Fibroblast of skin of left quadriceps (primary cell): ENCODE measurements at places on chromosomes 6 and 20.

DNA sequence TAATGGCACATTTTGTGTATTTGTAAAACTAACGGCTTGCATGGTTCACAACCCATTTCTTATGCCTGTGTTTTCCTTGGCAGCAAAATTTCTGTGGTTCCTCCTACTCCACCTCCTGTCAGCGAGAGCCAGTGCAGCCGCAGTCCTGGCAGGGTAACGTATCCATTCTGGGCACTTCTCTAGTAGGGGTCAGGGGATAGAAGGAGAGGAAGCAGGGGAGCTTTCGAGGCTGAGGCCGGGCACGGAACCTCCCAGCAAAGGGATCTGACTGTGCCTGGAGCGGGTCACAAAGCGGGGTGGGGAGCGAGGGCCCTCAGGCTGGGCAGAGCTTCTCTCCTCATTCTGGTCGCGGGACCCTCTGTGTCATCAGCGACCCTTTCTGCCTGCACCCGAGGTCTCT is 58.4 kb downstream of the SYTL3 start:
- DNase-seq: no peak

DNA sequence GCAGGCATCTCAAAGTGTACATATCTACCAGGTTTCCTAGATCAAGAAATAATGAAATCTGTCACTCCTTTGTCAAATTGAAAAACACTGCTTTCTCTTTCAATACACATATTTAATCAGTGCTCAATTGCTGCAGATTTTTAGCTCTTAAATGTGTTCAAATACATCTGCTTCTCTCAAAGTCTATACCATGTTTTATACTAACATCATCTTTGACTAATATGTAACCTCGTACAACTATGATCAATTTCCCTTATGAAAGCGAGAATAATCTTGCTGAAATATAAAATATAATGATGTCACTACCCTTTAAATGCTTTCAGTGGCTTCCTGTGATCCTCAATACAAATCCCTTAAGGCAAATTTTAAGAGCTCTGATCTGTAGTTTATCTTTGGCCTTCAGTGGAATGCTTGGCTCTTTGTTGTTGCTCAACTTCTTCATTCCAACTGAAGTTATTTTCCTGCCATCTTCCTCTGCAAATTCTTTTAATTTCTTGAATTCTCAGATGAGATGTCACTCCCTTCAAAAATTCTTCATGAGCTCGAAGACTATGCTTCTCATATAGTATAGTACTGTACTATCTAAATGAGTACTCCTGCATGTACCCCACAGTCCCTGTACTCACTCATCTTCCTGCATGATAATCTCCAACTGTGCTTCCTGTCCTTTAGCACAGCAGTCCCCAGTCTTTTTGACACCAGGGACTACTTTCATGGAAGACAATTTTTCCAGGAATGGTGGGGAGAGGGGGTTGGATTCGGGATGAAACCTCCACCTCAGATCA is 545.1 kb upstream of the GJE1 start:
- DNase-seq: peak; percentile 67

- no peak for DNase-seq
Measured at GRCh38 chr20:13401596-13401995, 180.5 kb downstream of the ISM1 start.

GRCh38 chr6:134098276-134098675 is 45.9 kb upstream of the SLC2A12 start:
- DNase-seq: no peak

- no peak for DNase-seq
Measured at GRCh38 chr6:68640491-68640835, 5.4 kb downstream of the ADGRB3 start.

DNA sequence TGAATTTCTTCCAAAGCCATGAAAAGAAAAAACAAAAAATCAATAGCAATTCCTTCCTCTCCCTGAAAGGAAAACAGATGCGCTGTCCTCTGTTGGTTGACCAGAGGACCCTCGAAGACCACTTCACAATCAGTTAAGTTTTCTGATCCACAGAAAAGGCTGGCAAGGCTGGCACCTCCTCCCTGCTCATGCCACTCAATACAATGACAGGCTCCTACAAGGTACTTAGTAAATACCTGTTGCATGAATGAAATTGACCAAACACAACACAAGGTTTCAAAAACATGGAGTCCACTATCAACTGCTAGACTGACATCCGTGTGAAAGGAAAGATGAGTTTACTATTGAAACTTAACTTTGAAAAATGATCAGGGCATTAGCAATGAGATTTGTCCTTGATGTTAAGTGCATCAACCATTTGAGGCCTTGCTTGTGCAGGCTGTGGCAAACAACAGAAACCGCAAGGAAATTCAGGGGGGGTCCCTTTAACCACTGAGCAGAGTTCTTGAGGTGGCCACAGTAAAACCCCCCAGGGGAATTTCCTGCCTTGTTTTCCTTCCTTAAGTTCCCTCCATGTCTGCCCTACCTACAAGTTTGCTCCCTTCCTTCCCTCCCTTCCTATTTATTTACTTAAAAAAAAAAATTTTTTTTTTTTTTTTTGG is 27.9 kb upstream of the RTF2 start:
- DNase-seq: no peak

DNA sequence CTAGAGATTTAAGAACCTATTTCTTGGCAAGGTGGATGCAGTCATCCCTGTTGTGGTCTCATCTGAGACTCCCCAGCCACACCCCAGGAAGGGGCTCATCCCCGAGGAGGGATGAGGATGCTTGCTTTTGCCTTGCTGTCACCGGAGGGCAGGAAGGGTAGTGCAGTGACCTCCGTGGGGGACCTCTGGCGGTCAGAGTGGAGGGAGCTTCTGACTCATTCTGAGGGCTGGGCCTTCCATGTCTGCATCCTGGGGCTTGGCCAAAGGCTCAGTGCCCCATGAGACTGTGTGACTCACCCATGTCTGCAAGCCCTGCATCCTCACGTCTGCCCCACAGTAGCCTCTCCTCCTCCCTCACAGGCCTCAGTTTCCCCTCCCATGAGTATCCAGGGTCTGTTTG is 38.7 kb downstream of the UQCC2 start:
- peak; percentile 76 for DNase-seq

DNA sequence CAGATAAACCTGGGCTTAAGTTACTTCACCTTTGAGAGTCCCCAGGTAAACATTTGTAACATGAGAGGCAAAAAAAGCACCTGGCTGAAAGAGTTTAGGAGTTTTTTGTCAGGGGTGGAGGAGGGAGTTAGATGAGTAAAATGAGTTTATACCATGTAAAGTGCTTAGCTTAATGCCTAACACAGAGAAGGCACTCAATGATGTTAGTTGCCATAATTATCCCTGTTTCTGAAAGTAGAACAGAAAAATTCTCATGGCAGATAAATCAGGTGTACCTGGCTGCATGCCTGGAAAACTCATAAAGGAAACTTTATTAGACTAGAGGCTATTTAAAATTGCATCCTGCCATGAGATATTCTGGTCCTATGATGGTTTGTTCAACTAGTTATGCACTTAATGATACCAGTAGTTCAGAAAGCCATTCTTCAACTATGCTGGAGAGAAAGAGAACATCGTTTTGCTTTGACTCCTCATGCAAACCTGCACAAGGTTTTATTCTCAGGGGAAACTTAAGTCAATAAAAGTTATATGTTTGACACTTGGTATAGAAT is 40.4 kb downstream of the FBXO5 start:
- DNase-seq: no peak

DNA sequence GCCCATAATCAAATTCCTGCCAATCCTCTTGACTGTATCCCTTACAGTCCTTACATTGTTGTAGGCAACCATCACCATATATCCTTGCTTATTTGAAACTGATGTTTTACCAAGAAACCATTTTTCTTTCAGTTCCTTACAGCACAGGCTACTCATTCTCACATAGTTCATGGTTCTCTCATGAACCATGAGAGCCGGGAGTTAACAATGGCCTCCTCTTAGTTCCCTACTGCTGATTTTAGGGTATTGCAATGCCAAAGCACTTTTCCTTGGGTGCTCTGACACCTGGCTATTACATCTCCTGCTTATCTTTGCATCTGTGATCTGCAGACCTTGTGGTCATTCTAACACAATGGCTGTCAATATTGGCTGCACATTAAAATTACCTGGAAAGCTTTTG is 133.4 kb downstream of the MYB start:
- no peak for DNase-seq

- no peak for DNase-seq
Measured at GRCh38 chr6:139693735-139694134, 319.3 kb upstream of the CITED2 start.

DNA sequence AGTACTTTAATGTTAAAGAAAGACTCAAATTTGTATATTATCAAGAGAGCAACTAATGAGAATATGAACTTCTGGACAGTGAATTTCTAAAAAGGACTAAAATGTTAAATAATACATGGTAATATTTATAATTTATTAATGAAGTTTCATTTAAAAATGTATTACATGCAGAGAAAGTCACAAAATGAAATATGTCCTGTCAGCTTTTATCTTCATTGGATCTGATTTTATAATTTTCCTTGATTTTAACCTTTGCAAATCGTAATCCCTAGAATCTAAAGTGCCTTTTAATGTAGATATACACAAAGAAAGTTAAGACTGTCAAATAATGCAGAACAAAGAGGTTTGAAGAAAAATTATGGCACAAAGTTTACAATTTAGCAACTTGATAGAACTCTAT is 16.4 kb downstream of the ANKEF1 start:
- DNase-seq: no peak

- peak; percentile 12 for DNase-seq
Measured at GRCh38 chr6:168828800-168829199, 387.8 kb downstream of the SMOC2 start.

GRCh38 chr20:45964006-45964400 is 8.0 kb downstream of the ZNF335 start:
- no peak for DNase-seq

- DNase-seq: no peak
Measured at GRCh38 chr20:4563031-4563430, 158.7 kb upstream of the PRND start.

DNA sequence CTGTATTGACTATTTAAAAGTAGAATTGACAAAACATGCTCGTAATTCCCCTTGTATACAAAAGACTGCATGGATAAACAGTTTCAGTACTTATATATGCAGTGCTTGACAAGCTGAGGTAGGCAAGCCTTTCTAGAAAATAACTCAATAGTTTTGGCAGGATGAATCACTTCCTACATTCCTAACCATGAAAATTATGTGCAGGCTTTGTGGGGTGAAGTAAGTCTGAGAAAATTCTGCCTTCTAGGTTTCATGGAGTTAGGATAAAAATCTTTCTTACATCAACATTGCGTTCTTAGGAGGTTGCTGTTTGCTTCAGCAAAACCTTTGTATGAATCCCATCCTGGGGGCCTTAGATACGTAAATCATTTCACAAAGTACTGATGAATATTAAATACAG is 801.4 kb upstream of the EYS start:
- peak; percentile 56 for DNase-seq

DNA sequence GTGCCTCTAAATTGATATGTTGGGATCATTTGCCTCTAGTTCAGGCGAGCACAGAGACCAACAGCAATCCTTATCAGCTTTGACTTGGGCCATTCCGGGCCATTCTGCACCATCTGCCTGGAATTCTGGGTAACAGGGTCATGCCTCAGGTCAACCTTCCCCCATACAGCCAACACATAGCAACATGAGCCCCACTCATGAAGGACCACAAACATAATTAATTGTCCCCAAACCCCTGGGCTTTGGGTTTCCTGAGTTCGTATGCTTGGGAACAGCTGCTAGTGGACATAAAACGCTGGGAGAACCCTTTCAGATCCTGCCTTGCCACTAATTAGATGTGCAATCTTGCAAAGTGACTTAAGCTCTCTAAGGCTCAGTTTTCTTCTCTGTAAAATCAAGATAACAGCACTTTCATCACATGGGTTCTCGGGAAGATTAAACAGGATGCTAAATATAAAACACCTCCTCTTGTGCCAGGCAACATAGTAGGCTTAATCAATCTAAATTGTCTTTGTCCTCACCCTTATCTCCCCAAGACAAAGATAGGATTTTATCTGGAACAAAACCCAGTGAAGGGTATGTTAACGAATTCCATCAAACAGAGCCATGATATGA is 426.5 kb downstream of the CD83 start:
- DNase-seq: no peak

- no peak for DNase-seq
Measured at GRCh38 chr20:52524861-52525260, 333.3 kb upstream of the ZFP64 start.

DNA sequence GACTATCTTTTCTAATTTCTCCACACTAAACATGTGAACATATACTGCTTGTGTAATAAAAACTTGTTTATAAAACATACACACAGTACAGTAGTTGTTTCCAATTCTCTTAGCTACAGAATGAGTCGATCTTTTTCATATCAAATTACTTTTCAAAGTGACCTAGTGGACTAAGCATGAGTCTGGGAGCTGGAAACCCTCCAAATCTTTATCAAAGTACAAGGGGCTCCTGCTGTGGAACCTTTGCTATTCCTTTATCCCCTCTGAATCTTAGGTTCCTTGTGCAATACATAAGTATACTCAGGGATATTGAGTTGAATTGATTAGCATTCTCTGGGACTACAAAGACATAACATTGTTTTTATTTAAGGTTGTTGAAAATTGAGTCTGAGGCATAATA is 48.7 kb upstream of the TAB2 start:
- DNase-seq: no peak

DNA sequence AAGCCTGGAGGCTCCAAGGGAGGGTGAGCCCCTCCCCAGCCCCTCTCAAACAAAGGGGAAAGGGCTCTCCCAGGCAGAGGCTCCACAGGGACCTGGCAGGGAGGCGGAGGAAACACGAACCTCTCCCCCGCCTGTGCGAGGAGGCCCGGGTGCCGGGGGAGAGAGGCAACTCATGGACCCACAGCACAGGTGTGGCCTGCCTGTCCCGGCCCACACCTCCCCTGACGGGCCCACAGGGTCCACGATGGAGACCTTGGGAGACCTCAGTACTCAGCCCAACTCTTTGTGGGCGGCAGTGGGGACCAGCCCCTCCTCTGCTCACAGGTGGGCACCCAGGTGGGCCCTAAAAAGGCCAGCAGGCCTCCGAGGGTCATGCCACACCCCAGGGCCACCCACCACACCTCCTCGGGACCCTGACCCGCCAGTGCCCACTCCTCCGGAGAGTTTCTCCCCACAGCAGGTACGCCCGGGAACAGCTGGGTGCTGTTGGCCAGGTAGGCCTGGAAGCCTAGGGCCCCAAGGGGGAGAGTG is 12.2 kb downstream of the LAMA5 start:
- DNase-seq: no peak

GRCh38 chr6:159114569-159114968 is 54.6 kb upstream of the FNDC1 start:
- DNase-seq: no peak

DNA sequence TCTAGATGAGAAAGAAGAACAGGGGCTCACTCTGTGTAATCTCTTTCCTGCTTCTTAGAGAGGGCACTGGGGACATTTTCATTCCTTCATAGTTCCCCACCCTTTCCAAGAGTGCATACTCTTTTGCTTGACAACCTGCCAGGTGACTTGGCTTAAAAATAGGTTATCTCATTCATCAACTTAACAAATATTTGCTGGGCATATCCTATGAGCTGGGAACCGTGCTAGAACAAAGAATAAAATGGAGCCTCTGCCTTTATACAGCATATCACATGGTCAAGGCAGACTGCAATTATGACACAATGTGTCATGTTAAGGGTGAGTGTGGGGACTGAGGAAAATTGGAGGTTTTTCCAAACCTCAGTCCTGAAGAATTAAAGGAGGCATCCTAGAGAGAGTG is 209.8 kb upstream of the FOXA2 start:
- DNase-seq: no peak
